ENCODE measurements at places on chromosomes 11 and 22.

DNA sequence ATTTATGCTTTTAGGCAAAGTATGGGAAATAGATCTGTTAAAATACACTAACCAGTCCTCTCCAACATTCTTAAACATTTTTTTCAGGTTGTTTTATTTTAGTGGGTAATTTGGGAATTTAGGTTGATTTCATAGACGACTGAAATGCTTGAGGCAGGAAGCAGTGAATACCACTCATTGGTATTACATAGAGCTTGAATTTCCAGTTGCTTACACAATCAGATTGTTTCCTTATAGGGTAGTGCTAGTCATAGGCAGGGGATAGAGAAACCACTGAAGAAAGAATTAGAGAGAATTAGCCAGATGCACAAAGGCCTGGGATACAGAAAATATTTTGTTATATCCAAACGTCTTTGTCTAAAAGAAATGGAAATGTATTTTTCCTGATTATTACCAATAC, 23.9 kb upstream of the LYVE1 start:
- no peak for DNase-seq

GRCh38 chr11:18063125-18063524, 17.1 kb upstream of the TPH1 start:
- DNase-seq: no peak

DNA sequence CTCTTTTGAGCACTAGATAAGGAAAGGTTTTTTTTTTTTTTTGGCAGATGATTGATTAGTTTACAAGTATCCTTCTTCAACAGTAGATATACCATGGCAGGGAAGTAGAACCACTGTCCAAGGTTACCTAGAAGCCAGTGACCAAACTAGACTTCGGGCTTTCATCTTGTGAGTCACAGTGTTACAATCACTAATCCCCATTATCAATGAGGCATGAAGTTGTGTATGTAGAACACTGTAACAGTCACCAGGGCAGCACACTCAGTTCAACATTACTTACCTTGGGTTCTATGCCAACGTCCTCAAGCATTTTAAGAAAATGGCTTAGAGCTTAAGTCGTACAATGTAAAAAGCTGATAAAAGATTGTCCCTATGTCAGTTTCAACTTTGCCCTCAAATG, 430.9 kb downstream of the ETS1 start:
- DNase-seq: peak; percentile 50

- DNase-seq: no peak
Observed at GRCh38 chr22:36369922-36370791, 17.6 kb downstream of the MYH9 start.

- no peak for DNase-seq
Observed at GRCh38 chr22:49042877-49043859, 784.5 kb downstream of the BRD1 start.

DNA sequence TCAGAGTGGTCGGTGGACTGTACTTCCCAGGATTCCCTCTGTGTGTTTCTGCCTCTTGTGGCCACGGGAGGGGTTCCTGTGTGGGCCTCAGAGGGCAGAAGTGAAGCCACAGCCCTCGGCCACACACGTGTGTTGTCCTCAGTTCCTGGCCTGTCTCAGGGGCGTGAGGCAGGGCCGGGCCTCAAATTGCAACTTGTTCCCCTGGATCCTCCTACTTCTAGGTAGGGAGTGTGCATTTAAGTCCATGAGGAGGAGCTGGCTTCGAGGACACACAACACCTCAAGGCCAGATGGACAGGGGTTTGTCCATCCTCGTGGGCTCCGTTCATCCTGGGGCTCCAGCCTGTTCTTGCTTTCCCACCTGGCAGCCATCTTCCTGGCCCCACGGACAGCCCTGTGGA, 573.0 kb downstream of the TBC1D22A start:
- no peak for DNase-seq

DNA sequence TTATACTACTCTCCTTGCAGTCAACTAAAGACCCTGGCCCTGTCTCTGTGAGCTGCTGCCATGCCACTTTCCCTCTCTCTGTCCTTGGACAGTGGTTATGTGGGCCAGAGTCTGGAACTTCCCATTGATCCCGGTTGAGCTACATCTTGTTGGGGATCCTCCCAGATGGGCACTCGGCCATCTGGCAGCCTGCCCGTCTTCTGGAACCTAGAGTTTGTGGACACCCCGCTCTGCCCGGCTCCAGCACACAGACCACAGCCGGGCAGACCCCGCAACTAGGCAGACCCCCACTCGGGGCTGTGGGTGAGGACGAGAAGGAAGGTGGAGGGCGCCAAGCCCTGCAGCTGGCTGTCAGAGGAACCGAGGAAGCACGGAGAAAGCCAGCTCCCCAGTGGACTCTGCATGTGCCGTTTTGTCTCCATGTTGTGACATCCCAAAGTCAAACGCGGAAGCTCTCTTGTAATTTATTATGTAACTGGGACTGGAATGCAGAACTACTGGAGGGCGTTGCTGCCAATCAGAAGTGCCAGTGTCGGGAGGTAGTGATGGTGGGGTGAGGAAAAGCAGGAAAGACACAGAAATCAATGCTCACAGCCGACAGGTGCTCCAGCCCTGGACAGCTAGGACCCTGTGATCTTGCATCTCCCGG, 207.7 kb downstream of the CEP164 start:
- DNase-seq: no peak

DNA sequence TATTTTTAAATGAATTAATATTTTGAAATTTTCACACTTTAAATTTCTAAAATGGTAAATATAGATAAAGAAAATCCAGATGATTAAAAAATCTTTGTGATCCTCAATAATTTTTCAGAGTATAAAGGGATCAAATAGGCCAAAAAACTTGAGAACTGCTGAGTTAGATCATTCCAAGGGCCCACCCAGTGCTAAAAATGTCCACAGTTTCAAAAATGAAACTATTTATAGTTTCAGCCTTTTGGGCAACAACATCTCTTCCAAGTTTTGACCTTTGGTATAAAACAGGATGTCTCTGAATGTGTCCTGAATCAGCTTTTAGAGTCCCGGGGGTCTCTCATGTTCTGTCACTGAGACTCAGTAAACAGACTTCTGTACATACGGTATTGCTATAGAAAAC, 20.9 kb upstream of the BAIAP2L2 start:
- no peak for DNase-seq

GRCh38 chr11:32079553-32079952, 11.3 kb upstream of the RCN1 start:
- DNase-seq: no peak

DNA sequence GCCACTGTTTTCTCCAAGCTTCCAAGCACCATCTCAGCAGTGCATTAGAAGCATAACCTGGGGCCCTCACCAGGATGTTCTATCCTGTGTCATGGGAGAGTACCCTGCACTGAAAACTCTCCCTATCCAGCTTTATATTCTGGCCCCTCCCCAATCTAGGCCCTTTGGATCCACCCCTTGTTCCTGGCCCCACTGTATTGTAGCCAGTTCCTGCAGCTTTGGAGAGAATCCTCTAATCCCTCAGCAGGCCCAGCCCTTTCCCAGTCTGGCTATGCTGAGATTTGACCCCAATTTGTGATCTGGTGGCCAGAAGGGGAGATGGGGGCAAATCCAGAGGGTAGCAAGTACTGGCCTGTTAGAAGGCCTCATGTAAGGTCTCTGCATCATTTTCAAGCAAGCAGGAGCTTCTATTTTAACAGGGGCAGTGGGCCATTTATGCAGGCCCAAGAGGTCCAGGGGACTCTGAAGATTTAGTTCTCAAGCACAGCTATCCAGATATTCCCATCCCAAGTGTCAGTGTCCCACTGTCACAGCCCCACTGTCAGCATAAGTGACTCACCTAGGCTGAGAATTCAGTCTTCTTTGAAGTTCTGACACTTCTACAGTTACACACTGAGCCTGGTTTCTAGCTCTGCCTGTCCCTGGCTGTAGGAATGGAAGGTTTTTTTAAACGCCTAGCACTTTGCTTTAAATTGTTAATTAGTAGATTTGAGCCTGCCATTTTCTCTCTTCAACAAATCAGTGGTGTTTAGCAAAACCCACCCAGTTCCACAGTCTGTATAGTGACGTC, 589.5 kb upstream of the CADM1 start:
- DNase-seq: no peak

DNA sequence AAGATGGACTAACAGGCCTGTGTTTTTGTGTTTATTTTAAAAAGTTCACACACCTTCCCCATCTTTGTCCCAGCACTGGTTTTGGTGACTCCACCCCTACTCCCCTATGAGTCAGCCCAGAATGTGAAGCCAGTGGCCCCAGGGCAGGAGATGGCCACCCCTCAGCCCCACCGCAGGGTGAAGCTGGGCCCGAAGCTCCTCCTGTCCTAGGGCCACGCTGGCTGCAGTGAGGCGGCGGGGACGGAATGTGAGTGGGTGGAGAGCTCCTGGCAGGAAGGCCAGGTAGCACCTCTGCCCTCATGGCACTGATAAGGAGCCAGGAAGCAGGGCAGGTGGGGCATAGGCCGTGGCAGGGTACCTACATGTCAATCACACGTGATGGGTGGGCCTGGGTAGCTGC, 39.9 kb downstream of the SGSM3 start:
- no peak for DNase-seq

GRCh38 chr11:34970480-34970879, 54.1 kb downstream of the PDHX start:
- no peak for DNase-seq

- DNase-seq: peak; percentile 88
Observed at GRCh38 chr22:39316440-39317083, 2.9 kb downstream of the RPL3 start.

DNA sequence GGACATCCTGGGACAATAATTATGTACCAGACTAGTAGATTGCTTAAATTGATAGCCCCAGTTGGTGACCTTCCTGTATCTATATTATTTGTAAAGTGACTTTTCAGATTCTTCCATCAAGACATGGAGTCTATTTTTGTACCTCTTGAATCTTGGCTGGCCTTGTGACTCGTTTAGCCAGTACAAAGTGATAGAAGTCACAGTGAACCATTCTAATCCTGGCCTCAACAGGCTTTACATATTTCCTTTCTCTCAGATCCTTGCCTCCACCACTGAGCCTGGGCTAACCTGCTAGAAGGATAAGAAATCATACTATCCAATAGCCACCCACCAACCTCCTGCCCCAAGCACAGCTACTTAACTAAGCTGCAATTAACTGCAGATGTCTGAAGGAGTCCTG, 37.5 kb upstream of the SLC6A5 start:
- no peak for DNase-seq

GRCh38 chr11:20536784-20537183, 62.6 kb upstream of the SLC6A5 start:
- DNase-seq: no peak

DNA sequence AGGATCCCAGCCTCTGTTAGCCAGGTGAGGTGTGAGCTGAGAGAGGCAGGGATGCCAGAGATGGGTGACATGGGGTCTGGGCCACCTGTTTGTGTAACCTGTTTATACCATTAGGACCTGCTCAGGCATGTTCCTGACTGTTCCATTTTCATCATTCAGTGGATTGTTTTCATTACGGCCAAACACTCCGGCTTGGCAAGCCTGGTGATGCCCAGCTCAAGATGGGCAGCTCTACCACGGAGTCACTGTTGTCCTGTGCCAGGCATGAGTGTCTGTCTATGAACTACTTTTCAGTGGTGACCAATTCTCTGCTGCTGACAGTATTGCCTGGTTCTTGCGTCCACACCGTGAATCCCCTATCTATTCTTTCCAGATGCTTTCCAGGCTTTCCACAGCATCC, 71.5 kb upstream of the SLC22A12 start:
- DNase-seq: no peak

GRCh38 chr11:36558571-36559413, 9.0 kb upstream of the RAG1 start:
- no peak for DNase-seq

DNA sequence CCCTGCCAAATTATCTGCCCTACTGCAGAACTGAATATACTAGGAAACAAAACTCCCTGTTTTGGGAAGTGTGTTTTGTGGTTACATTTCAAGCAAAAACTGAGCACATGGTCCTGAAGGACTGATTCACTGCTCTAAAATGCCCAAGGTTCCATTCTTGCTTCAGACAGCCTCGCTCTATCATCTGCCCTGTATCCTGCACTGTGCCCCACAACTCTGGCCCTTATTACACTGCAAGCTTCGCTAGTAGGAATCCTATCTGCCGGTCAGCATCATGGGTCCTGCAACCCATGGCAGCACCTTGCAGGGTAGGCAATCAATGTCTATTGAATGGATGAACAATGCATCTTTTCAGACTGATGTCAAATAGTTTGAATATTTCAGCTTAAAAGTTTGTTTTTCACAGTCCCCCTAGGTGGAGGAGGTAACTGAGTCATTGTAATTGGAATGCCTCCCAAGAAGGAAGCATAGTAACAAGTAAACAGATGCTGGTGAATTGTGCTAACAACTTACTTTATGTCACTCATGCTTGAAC, 21.3 kb downstream of the LAYN start:
- peak; percentile 35 for DNase-seq

GRCh38 chr11:118895093-118896039, 11.7 kb downstream of the CXCR5 start:
- DNase-seq: no peak

- no peak for DNase-seq
Observed at GRCh38 chr22:42842658-42843370, 14.3 kb downstream of the ARFGAP3 start.

- DNase-seq: no peak
Observed at GRCh38 chr11:12478743-12479142, 101.4 kb downstream of the PARVA start.

- no peak for DNase-seq
Observed at GRCh38 chr22:35899736-35900135, 128.9 kb downstream of the RBFOX2 start.

GRCh38 chr22:19055801-19056200, 66.4 kb downstream of the DGCR2 start:
- DNase-seq: no peak

GRCh38 chr11:76234021-76234415, 27.7 kb upstream of the WNT11 start:
- no peak for DNase-seq

GRCh38 chr11:97865424-97866012, 1155.2 kb upstream of the CNTN5 start:
- DNase-seq: no peak

GRCh38 chr11:8310743-8311298, 47.1 kb upstream of the LMO1 start:
- no peak for DNase-seq

GRCh38 chr22:49076300-49077035, 751.2 kb downstream of the BRD1 start:
- no peak for DNase-seq

GRCh38 chr11:47566149-47566698, 825 bp downstream of the PTPMT1 start:
- DNase-seq: no peak

DNA sequence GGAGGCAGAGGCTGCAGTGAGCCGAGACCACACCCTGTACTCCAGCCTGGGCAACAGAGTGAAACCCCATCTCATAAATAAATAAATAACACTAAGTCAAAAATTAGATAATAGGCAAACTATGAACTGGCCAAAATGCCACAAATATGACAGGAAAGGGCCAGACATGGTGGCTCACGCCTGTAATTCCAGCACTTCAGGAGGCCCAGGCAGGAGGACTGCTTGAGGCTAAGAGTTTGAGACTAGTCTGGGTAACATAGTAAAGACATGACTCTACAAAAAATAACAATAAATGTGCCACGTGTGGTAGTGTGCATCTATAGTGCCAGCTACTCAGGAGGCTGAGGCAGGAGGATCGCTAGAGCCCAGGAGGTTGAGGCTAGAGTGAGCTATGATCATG, 19.9 kb downstream of the SEC14L6 start:
- no peak for DNase-seq
